ENCODE measurements at places on chromosomes 16 and 17. TPM values are rescaled to one million over a fixed set of nuclear protein-coding genes. Genes with fewer than 3 reads are reported as not detected.

GRCh38 chr16:79876332-79876730, 275.8 kb upstream of the MAF start:
- no peaks in the 10 kb centered on the region for H3K27me3 ChIP-seq
- no peak for ATAC-seq
- H3K36me3 ChIP-seq = no peaks in the 10 kb centered on the region
- H3K27ac ChIP-seq = no peak overlapping the region
- no peaks in the 10 kb centered on the region for H3K4me1 ChIP-seq
- H3K4me3 ChIP-seq = no peak overlapping the region

DNA sequence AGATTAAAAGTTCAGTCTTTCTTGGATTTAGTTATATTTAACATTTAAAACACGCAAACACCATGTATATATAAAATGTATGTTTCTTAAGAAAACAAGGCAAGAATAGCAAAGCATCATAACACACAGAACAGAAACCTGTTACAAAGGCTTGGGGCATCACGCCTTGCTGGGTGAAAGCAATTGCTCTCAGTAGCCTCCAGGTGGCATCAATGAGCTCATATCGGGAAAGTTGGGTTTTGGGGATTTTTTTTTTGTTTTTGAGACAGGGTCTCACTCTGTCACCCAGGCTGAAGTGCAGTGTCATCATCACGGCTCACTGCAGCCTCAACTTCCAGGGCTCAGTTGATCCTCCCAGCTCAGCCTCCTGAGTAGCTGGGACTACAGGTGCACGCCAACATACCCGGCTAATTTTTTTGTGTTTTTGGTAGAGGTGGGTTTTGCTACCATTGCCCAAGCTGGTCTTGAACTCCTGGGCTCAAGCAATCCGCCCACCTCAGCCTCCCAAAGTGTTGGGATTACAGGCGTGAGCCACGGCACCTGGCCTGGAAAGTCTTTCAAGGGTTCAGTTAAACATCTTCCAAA, 56.9 kb downstream of the CYB5D2 start:
- no peaks in the 10 kb centered on the region for H3K27me3 ChIP-seq
- no peak for ATAC-seq
- H3K4me1 ChIP-seq = no peaks in the 10 kb centered on the region

GRCh38 chr17:49312722-49313121, 49.3 kb downstream of the ZNF652 start:
- no peaks in the 10 kb centered on the region for H3K27me3 ChIP-seq
- no peak overlapping the region for H3K4me3 ChIP-seq
- no peaks in the 10 kb centered on the region for H3K4me1 ChIP-seq
- peaks cover 52% of the 10 kb centered on the region for H3K36me3 ChIP-seq
- no peak for ATAC-seq
- no peak overlapping the region for H3K27ac ChIP-seq

DNA sequence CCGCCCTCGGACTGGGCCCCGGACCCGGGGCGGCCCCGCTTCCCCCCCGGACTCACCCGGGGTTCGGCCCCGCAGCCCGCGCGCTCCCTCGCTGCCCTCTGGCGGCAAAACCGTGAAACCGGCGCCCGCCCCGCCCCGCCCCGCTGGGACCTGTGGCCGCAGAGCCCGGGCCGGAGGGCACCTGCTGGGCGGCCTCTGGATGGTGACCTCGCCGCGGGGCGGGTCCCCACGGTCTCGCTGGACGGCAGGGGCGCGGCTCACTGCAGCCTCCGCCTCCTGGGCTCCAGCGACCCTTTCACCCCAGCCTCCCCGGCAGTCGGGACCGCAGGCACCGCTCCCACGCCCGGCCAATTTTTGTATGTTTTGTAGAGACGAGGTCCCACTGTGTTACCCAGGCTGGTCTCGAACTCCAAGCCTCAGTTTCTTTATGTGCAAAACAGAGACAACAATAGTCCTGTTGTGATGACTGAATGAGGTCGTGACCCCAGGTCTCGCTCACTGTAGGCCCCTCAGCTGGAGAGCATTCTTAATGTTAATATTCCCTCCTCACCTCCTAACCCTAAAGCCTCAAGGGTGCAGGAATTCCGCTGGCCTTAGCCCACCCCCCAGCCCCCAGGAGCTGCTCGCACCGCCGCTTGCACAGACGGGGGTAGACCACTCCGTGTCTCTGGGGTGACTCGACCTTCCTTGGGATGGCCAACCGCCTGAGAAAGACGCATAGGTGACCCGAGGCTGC, 33.7 kb upstream of the RPH3AL start:
- peak overlapping the region; percentile 79 for H3K27ac ChIP-seq
- peaks cover 58% of the 10 kb centered on the region for H3K27me3 ChIP-seq
- ATAC-seq = peak; percentile 83
- peaks cover 3% of the 10 kb centered on the region for H3K4me1 ChIP-seq
- peak overlapping the region; percentile 77 for H3K4me3 ChIP-seq
- H3K36me3 ChIP-seq = no peaks in the 10 kb centered on the region

GRCh38 chr16:28572696-28573510, 19.2 kb downstream of the SGF29 start:
- no peaks in the 10 kb centered on the region for H3K27me3 ChIP-seq
- H3K36me3 ChIP-seq = no peaks in the 10 kb centered on the region
- H3K4me1 ChIP-seq = no peaks in the 10 kb centered on the region
- H3K27ac ChIP-seq = peak overlapping the region; percentile 25

- peaks cover 22% of the 10 kb centered on the region for H3K36me3 ChIP-seq
- peaks cover 17% of the 10 kb centered on the region for H3K27me3 ChIP-seq
- ATAC-seq = no peak
- peaks cover 25% of the 10 kb centered on the region for H3K4me1 ChIP-seq
- peak overlapping the region; percentile 81 for H3K4me3 ChIP-seq
These were observed 893 bp downstream of the HCFC1R1 start for GRCh38 chr16:3022684-3023414.

Gene PIRT
- total RNA-seq = 0.19 TPM

Gene IFI35
- 19.6 TPM for total RNA-seq

Gene WNT9B
- total RNA-seq = 0.81 TPM

Gene CES3
- total RNA-seq = 0.39 TPM

Gene ALDOC
- total RNA-seq = 29.1 TPM

Measured in gastroesophageal sphincter (tissue), 4 donors.